ENCODE measurements at places on chromosomes 11 and 22. TPM values are rescaled to one million over a fixed set of nuclear protein-coding genes. Genes with fewer than 3 reads are reported as not detected.
A peak's percentile ranks its signal among the peaks of the same experiment; 100 is the strongest.

DNA sequence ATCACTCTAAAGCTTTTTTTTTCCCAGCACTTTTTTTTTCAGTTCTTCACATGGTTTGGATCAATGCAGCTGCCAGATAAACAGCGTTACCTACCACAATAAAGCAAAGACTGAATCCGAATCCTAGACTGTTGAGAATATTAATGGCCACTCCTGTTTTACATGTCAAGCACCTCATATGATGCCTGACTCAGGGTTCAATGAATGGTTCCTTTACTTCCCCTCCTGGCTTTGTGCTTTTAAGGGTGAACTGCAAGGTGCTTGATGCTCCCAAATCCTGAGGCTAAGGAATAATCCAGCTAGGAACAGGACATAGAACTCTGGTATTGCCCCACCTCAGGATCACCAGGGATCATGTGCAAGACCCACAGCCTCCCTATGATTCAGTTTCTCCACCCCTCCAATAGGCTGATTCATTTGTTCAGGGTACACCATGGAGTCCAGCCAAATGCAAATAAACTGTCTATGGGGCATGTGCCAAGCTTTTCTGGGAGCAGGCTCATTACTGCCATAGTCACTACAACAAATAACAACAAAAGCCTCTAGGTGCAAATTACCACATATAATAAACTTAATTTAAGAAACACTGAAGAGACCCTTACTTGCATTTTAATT lies 104.3 kb downstream of the GAB2 start:
- no peak for DNase-seq

DNA sequence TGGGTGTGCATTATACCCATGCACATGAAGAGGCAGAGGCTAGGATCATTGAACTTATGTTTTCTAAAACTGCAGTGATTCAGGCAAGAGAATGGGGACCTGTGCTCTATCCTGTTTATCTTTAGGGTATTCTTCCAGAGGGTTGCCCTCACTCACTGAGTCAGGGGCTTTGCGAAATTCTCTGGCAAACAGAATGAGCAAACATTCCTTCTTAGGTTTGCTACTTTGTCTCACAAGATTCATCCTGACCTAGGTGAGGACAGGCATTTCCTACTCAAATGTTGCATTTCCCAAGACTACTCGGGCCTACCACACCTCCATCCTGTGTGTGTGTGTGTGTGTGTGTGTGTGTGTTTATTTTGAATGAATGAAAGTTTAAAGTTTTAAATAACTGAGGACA lies 2.7 kb upstream of the EIF3M start:
- DNase-seq: peak; percentile 20

GRCh38 chr11:15654451-15654850 lies 539.7 kb downstream of the INSC start:
- DNase-seq: no peak

DNA sequence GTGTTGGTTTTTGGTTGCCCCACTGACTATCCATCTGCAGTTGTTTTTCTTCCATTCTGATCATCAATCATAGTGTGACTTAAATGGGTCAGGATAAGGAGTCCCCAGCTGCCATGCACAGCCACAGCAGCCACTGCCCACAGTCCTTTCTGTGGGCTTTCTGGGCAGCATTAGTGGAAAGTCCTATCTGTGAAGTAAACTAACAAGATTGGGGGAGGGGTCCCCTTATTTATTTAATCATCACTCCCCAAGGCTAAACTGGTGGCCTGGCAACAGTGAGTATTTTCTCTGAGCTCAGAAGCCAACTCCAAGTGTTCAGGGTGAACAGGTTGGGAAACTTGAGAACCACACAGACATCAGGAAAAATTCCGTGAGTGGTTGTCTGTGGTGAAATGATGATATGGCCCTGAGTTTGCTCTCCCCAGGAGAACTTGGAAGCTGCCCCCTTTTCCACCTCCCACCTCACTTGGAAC lies 145.0 kb downstream of the CCDC34 start:
- no peak for DNase-seq

DNA sequence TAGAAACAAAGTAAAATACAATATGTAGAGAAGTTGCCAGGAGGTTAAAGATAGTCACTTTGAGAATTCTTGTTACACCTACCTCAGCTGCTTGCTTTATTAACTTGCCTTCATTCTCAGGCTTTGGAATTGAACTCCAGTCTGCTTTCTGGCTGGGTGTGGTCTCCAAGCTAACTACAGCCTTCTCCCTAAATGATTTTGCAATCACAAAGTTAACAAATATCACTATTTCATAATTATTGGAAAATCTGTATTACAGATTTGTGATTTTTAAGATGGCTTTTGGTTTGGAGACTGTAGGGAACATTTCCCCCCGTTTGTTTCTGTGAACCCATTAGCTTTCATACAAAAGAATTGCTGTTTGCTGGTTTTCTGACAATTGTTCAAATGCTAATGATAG lies 2.2 kb downstream of the PLAAT5 start:
- DNase-seq: no peak

GRCh38 chr11:81007046-81007445 lies 1566.2 kb upstream of the TENM4 start:
- DNase-seq: no peak

- DNase-seq: peak; percentile 69
Observed at GRCh38 chr11:124865902-124866851, 945 bp downstream of the ROBO3 start.

DNA sequence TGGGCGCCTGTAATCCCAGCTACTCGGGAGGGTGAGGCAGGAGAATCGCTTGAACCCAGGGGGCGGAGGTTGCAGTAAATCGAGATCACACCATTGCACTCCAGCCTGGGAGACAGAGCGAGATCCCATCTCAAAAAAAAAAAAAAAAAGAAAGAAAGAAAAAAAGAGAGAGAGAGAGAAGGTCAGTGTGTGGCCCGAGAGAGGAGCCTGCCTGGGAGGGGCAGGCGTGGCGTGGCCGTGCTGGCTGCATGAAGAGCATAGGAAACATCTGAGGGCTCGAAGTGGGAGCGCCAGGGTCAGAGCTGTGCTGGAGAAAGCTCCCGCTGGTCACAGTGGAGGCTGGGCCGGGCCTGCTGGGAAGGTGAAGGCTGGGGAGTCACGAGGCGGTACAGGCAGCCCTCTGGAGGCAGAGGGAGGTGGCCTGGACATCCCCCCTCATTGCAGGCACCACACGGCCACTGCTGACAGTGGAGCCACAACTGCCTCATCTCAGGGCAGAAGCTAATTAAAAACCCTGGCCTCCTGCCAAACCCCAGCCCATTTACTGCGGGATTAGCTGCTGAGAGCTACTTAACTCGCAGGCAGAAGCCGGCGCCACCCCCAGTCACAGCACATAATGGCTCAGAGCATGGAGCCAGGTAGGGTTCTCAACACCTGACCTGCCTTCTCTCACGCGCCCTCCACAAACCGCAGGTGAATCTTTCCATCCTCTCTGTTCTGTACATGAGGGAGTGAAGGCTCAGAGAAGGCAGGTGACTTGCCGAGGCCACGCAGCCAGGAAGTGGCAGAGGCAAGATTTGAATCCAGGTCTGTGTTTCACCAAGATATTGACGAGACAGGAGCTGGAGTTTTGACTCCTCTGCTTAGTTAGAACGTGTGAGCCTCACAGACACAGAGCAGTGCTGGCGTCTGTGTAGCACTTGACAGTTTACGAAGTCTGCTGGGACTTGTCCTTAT lies 32.6 kb downstream of the NFAM1 start:
- DNase-seq: peak; percentile 54

GRCh38 chr11:131457163-131457562 lies 86.7 kb downstream of the NTM start:
- DNase-seq: no peak

DNA sequence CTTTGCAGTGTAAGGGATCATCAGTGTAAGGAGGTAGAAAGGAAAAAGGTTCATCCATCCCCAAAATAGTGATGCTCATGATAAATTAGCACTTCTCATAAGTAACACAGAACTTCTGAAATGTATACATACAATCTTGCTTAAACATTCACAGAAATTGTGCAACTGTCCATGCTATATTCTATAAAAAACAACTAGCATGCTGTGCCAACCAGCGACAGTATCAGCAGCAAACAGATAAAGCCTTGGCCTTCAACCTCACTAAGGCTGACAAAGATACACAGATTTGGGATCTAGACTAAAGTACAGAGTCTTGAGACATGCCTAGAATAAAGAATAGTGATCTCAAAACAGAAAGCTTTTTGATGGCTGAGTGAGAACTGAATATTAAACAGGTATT lies 74.1 kb upstream of the CHRM4 start:
- no peak for DNase-seq

DNA sequence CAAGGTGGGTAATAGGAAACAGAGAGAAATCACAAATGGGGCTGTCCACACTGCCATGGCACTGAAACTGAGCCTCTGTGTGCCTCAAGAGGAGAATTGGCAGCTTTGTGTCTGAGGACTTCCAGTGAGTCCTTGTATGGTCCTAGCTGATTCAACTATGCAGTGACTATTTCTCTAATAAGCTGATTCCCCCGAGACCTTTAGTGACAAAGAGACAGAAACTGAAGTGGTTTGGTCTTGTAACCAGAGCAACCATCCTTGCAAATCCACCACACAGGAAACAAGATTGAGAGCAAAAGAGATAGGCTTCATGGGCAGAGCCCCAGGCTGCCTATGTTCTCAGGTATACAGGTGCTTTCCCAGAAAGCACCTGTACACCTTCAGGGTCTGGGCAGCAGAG lies 1038.5 kb downstream of the NTM start:
- no peak for DNase-seq

GRCh38 chr11:31986201-31986889 lies 104.5 kb upstream of the RCN1 start:
- peak; percentile 15 for DNase-seq

- no peak for DNase-seq
Observed at GRCh38 chr11:130433357-130433756, 4.9 kb upstream of the ADAMTS8 start.

DNA sequence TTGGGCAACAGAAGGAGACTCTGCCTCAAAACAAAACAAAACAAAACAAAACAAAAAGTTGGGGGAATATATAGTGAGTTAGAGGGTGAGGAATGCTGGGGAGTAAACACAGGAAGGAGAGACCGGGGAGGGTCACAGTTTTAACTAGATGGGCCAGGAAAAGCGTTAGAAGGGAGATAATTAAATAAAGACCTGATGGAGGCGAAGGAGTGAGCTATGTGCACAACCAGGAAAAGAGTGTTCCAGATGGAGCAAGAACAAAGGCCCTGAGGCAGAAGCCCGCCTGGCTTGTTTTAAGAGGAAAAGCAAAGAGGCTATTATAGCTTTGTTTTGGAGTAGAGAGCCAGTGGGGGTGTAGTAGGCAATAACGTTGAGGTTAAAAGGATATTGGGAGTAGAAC lies 4.8 kb upstream of the PLA2G6 start:
- DNase-seq: no peak

- no peak for DNase-seq
Observed at GRCh38 chr11:24754406-24754805, 257.6 kb downstream of the LUZP2 start.

DNA sequence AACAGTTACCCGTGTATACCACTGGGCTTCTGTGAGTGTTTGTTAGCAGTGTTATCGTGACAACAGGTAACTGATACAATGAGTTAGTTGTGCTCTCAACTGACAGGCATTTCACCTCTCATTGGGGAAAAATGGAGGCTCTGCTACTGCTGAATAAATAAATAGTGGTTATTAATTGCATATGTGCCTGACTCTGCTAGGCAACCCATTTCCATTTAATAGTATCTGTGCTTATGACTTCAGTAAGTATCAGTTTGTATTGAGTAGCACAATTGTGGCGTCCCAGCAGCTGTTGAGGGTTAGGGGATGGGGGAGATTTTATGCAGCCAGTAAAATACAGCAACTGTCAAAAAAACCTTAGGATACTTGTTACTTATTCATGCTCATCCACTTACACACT lies 123.4 kb upstream of the SEZ6L start:
- DNase-seq: no peak

DNA sequence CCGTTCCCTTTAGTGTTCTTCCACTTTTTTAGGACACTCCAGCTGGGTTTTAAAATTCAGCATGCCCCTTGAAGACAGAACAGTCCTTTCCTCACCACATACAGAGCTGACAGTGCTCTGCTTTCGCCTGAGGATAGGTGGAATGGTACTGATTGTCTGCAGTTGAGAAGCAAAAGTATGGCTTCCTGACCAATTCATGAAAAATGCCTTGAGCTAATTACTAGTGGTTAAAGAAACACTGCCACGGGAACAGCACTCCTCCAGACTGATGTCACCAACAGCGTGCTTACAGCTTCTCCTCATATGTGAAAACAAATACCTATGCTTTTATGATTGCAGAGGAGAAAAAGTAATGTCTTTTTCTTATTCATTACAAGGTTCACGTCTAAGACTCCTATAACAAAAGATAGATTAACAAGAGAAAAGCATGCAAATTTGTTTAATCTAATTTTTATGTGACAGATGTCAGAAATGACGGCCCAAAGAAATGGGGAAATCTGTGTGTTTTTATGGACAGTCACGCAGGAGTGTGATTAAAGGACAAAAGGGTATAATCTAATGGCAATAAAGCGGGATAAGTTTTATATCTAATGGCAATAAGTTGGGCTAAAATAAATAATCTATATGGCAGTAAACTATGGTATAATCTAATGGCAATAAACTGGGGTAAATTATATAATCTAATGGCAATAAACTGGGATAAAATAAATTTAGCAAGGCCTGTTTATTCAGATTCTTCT lies 123.4 kb upstream of the ARHGAP42 start:
- DNase-seq: no peak

DNA sequence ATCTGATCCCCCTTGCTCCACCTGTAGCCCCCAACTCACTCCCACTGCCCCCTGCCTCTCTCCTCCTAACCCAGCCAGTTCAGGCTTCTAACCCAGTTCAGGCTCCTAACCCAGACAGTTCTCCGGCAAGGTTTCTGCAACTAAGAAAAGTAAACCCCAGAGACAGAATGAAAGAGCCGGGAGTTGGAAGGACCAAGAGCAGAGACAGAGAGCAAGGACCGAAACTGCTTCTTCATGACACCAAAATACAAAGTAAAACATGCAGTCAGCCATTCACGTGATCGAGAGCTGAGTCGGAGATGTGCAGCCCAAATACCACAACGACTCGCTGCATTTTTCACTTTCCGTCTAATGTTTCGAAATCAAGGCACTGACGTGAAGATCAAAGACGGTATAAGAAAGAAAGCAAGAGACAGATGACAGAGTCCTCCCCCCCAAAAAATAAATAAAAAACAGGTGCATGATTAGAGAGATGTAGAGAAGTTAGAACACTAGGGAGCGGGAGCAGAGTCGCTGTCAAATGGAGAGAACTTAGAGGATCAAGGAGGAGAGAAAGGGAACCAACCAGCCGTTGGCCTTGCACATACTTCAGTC lies 884 bp downstream of the IL10RA start:
- no peak for DNase-seq

- no peak for DNase-seq
Observed at GRCh38 chr11:132957881-132958280, 574.4 kb downstream of the OPCML start.

GRCh38 chr22:50148991-50149721 lies 21.4 kb upstream of the PANX2 start:
- peak; percentile 83 for DNase-seq

GRCh38 chr11:9073466-9074225 lies 17.8 kb downstream of the SCUBE2 start:
- no peak for DNase-seq

EIF3D gene
- 360 TPM for total RNA-seq

CRACR2B gene
- total RNA-seq: 64.1 TPM

SOX10 gene
- 2.3 TPM for total RNA-seq

EFEMP2 gene
- 4.5 TPM for total RNA-seq

APBB1 gene
- 26.6 TPM for total RNA-seq

OR8B8 gene
- not detected for total RNA-seq

MMP1 gene
- not detected for total RNA-seq

MCHR1 gene
- 2.4 TPM for total RNA-seq

MICALL1 gene
- 33.1 TPM for total RNA-seq

PIM3 gene
- total RNA-seq: 30.6 TPM

VSIG10L2 gene
- total RNA-seq: not detected

TMA7B gene
- not detected for total RNA-seq
